ENCODE measurements at places on chromosomes 12 and 14.

DNA sequence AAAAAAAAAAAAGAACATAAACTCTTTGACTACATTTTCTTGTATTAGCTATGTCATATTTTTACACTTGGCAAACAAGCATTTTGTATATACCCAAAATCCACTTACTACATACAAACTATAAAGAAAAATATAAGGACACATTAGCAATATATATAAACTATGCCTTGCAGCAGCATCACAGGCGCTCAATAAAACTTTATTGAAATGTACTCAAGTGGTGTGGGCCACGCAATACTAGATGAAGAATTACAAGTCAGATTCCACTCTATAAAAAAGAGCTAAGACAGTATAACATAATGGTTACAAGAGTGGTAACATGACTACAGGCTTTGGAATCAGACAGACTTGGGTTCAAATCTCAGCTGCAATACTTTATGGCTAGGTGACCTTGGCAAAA, 3.1 kb upstream of the AP4S1 start:
- no peak for DNase-seq

GRCh38 chr12:65619018-65619417, 205.3 kb upstream of the HMGA2 start:
- DNase-seq = no peak

DNA sequence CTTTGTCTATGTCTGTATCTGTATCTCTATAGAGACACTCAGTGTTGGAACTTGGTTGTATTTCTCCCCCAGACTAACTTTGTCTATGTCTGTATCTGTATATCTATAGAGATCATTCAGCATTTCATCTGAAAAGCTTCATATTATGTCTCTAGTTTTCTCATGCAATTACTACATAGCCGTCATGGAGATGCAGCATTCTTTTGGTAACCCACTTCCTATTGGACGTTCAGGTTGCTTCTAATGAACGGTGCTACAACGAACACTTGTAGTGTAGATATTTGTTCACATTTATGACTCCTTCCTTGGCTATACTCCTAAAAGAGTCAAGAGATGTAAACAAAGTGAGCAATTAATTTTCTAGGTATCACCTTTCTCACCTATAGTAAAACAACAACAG, 81.5 kb upstream of the KCNA1 start:
- DNase-seq = no peak

DNA sequence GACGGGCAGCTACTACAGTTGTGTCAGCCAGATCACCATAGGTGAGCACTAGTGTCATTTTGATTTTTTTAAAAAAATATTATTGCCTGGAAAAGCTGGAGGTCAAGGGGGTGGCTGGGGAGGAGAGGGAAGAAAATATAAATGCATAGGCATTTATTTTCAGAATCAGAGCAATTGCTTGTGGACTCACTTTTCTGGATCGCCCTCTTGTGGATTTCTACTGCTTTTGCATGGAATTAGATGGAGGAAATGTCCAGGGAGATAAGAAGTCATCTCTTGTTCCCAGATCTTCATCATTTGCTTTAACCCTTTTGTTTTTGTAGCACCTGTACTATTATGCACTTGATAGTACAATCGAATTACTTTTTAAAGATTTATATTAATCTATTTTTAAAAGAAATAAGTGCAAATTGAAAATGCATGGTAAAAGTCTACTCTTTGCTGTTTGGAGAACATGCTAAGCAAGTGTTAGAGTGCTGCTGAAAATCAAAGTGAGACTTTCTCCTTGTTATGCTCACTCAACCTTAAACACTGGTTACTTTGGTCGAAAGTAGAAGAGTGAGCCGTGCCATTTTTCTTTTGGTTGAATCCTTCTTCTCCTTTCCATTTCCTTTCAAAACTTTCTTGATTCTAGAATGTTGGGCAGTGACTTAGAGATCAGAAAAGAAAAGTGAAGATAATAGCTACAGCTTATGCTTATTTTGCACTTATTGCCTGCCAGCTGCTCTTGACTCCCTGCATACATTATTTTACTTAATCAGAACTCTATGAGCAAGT, 60.6 kb upstream of the ANO4 start:
- DNase-seq = no peak

GRCh38 chr14:96038920-96039632, at the start of gene C14orf132:
Gene C14orf132, plus strand, starts transcription at chr14:96039362. Its CDS starts 139 bp downstream, at chr14:96039501.
- no peak for DNase-seq

GRCh38 chr12:95439461-95440230, 34.3 kb upstream of the METAP2 start:
- no peak for DNase-seq

DNA sequence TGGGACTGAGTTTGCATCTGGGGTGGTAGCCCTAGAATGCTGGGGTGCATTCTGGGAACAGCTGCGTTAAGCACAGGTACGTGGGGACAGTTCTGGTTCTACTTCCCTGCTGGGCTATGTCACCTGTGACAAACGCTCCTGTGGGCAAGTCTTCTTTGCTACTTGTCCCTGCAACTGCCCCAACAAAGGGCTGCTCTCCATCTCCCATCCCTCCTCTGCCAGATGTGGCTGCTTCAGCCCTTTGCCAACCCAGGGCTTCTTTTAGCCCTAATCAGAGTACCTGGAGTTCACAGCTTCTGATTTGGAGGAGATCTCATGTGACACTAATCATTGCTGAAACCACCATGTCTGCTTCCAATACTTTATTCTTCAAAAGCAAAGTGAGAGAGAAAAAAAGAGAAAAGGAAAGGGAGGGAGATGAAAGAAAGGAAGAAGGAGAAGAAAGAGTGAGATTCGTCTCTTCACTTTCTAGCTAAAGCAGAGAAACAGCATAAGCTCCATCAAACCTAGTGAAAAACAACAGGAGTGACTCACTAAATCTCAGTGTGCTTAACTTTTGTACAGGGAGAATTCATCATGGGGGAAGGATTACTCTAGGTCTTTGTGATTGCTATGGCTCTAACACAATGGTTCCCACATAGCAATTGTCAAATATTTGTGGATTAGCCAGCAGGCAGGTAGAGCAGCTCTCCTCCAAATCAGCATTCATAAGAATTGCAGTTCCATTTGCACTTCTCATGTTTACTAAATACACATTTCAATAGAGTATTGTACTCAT, 174.8 kb downstream of the LRIG3 start:
- DNase-seq = no peak

- DNase-seq = no peak
Measured at GRCh38 chr12:70628701-70629480, 8.3 kb downstream of the PTPRB start.

DNA sequence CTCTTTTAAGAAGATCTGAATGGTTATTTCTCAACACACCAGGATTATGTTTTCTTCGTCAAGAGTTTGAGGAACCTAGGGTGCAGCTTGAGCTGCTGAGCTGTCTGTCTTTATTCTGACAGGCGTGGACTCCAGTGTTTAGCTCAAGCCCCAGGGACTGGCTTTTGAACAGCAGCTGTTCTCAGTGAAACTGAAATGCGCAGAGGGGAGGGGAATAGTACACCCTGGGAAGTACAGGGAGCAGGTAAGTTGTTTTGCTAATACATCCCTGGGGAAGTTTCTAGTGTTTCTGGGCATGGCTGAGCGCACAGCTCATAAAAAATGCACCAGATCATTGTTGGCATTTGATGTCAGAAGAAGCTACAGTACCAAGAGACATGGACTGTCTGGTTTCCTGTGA, 659.8 kb downstream of the DIO2 start:
- no peak for DNase-seq

- no peak for DNase-seq
Measured at GRCh38 chr12:124767066-124767821, 96.4 kb downstream of the SCARB1 start.

DNA sequence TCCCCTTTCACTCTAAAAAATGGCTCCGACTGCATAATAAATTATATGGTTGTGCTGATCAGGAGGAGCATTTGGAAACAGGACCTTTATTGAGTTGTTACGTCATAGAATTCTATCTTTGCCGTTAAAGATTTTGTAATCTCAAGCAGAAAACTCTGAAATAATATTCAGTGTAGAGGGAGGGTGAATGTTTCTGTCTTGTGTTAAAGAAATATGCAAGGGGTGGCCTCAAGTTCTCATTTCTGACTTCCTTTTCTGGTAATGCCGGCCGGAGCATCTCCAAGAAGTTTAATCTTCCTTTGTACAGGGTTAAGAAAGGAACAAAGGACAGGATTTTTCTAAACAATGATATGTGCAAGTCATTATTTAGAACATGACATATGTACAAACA, 165.1 kb downstream of the SLC38A4 start:
- no peak for DNase-seq

DNA sequence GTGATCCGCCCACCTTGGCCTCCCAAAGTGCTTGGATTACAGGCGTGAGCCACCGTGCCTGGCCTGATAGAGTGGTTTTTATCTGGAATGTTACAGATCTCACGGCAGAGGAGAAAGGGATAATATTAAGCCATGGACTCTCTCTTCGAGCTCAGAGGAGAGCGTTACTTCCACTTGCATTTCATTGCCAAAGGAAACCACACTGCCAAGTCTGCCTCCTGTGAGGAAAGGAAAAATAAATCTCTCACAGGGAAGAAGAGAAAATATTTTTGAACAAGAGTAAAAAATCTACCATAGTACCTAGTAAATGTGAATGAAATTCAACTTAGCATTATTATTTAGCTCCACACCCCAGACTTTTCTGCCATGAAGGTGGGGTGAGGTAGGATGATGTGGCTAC, 319.2 kb upstream of the PRICKLE1 start:
- no peak for DNase-seq

DNA sequence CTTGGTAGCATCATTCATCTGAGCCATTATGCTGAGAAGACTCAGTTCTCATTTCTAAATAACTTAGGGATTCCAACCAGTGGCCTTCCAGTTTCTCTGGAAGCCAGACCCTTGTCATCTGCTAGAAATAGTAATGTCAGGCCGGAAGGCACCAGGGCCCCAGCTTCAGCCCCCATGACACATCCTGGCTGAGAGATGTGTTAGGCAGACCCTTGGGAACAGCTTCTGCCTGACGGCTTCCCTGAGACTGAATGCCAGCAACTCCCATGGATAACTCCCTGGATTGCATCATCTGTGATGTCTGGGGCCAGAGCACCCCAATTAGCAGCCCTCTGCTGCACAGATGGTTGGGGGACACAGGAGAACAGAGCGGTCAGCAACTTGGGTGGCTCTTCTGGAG, 583.5 kb upstream of the TBX3 start:
- no peak for DNase-seq

GRCh38 chr12:40056373-40056772, 49.5 kb downstream of the SLC2A13 start:
- no peak for DNase-seq

DNA sequence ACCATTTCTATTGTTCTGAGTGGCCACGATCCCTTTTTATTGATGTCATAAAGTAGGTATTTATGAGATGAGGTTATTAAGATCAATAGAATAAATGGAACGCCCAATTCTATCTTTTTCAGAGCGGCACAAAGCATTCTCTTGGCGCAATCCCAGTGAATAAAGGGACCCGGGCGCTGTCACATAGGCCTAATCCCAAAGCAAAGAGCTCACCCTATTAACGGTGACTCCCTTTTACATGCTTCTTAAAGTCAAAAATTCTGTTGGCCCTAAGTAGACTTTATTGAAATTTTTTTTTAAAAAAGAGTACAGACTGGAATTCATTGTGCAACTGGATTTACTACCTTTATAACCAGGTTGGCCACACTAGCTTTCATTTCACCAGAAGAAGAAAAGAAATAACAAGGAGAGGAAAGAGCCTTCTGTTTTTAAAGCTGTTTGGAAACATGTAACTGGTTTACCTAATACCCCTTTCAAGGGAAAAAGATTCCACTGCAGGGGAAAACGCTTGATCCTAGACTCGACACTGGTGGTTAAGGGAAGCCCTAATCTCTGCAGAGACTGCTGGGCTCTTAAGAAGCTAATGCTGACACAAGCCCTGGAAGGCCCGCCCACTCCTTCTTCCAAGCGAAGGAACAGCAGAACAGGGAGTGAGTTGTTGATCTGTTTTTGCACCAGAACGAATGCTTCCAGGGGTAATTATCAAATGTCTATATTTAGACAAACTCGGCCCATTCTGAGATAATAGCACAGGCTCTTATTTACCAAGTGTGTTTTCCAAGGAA, 381.2 kb downstream of the BCL11B start:
- no peak for DNase-seq

GRCh38 chr12:25347716-25348592, 97.2 kb upstream of the KRAS start:
- DNase-seq = no peak

DNA sequence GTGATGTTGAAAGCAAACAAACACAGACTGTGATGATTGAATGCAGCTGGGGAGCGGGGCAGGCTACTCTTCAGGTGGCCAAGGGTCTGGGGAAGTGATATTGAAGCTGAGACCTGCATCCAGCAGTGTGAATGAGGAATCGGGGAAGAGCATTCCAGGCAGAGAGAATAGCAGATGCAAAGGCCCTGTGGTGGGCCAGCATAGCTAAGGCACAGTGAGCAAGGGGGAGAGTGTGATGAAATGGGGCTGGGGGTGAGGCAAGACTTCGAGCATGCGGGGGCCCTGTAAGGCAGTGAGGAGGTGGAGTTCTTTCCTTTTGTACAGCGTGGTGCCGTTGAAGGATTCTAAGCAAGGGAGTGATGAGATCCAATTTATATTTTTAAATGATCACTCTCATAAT, 77.4 kb downstream of the KCNK13 start:
- DNase-seq = no peak

- DNase-seq = no peak
Measured at GRCh38 chr12:48997719-48998496, 1.3 kb downstream of the DDN start.

GRCh38 chr14:103728721-103729120, 13.1 kb downstream of the ZFYVE21 start:
- no peak for DNase-seq

DNA sequence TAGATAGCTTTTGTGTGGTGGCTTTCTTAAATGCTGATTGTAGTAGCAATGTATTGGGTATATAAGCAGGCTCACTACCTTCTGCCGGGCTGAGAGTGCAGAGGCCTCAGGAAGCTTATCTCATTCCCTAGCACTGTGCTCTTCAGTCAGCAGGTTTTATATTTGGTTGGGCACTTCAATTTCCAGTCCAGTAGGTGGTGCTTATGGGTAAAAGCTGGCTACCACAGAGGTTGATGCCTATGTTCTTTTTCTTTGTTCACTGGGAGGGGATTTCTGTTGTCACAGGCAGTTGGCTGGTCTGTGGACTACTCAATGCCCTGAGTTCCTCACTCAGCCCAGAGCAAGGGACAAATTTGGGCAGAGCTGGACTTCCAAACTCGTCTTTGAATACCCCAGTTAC, 43.0 kb upstream of the GLIPR1 start:
- DNase-seq = no peak

- DNase-seq = no peak
Measured at GRCh38 chr12:40378691-40379090, 153.9 kb downstream of the LRRK2 start.

DNA sequence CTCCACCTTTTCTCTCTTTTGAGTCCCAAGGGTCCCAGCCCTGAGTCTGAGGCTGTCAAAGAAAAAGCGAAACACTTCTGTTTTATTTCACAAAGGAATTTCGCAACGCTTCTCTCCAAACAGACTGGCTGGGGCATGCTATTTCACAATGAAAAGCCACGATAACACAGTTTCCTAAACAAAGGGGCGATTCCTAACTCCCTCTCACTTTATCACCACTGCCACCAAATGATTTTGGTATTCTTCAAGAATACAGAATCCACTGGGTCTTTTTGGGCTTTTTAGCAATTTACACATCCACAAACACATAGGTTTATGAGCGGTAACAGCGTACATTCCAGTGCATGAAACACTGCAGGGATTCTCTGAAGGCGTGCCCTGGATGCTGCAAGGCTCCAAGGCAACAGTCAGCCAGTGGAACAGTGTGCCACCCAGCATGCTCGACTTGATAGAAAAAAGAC, 161.2 kb downstream of the DAD1 start:
- DNase-seq = no peak

GRCh38 chr12:98817742-98818141, 172.7 kb downstream of the APAF1 start:
- DNase-seq = no peak
